OCI-M1 (cell line): ENCODE measurements at places on chromosomes 13 and 19.

GRCh38 chr13:100442095-100442832, 146.3 kb downstream of the GGACT start:
- DNase-seq, result no peak

GRCh38 chr19:38861368-38861767, 11.6 kb upstream of the HNRNPL start:
- no peak for DNase-seq

- peak; percentile 29 for DNase-seq
Measured at GRCh38 chr13:109694972-109695371, 91.4 kb downstream of the IRS2 start.

- no peak for DNase-seq
Measured at GRCh38 chr19:30307191-30307974, 64.8 kb upstream of the ZNF536 start.

DNA sequence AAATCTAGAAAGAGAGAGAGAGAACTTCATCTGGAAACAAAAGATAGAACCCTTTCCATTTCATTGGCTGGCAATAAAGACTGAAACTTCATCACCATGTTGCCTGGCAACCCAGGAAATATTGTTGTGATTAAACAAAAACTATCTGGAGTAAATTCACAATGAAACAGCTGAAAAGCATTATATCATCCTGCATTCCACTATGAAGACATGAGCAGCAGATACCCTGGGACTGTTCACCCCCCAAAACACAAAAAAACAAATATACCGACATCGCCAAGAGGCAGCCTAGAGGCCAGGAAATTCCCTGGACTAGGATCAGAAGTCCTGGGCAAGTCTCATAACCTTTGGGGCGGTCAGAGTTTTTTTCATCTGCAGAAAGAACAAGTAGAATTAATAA, 158.3 kb downstream of the FOXO1 start:
- no peak for DNase-seq

- DNase-seq, result peak; percentile 68
Measured at GRCh38 chr19:5578097-5578846, 10.5 kb upstream of the TINCR start.

DNA sequence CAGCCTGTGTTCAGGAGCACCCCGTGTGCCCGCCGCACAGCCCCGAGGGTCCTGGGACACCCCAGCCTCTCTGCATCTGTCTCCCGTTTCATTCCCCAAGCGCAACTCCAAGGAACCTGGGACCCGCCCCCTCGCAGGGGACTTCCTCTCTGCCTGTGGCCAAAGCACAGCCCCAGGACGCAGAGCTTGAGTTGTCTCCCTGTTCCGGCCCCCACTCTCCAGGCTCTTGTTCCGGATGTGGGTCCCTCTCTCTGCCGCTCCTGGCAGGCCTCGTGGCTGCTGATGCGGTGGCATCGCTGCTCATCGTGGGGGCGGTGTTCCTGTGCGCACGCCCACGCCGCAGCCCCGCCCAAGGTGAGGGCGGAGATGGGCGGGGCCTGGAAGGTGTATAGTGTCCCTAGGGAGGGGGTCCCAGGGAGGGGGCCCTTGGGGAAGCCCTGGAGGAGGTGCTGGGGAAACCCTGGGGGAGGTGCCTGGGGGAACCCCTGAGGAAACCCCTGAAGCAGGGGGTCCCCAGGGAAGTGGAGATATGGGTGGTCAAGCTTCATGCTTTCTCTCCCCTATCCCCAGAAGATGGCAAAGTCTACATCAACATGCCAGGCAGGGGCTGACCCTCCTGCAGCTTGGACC, 1.3 kb downstream of the HCST start:
- DNase-seq, result peak; percentile 95

GRCh38 chr13:44259045-44260027, 114.3 kb upstream of the SERP2 start:
- peak; percentile 97 for DNase-seq

GRCh38 chr13:46173656-46174055, 8.3 kb downstream of the LCP1 start:
- DNase-seq, result peak; percentile 16

- no peak for DNase-seq
Measured at GRCh38 chr13:50884265-50884664, 25.3 kb upstream of the RNASEH2B start.

GRCh38 chr13:74730556-74731331, 596.5 kb upstream of the KLF12 start:
- no peak for DNase-seq

GRCh38 chr19:48445606-48446481, at the start of gene GRWD1:
Gene GRWD1, plus strand, starts transcription at chr19:48445983. Its CDS starts 23 bp downstream, at chr19:48446006.
- DNase-seq, result peak; percentile 99

GRCh38 chr19:48918071-48918470, 15.4 kb upstream of the DHDH start:
- no peak for DNase-seq

DNA sequence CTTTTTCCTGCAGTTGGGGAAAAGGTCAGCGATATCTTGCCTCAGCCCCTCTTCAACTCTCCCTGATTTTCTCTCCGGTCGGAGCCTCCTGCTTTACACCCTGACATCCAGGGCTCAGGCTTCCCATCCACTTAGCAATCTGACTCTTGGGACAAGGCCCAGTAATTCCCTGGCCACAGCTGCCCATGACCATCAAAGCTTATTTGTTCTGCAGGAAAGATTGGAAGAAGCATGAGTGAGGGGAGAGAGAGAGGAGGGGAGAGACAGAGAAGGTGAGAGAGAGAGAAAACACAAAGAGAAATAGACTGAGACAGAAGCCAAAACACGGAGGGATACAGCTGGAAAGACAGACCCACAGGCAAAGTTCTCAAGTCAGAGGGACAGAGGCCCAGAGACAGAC, 13.7 kb downstream of the SYT3 start:
- no peak for DNase-seq

DNA sequence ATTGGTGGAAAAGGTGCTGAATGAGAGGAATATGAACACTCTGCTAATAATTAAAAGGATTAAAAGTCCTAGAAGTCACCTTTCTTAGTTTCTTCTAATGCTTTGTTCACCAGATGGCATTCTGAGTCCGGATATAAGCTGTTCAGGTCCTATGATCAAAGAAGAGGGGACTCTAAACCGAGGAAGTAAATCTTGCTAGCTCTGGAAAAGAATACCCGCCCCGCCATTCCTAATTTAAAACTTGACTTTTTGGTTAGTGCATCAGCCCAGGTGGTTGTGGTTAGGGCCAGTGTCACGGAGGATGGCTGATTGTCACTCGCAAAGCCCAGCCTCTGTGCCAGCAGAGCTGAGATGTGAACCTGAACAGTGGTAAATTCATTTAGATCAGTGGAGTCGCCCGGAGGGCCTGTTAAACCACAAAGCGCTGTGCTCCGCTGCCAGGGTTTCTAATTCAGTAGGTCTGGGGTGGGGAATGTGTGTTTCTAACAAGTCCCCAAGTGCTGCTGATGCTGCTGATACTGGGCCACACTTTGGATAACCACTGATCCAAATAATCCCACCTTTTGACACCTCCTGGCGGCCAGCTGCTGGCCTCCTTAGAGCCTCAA, 425.4 kb downstream of the DCT start:
- no peak for DNase-seq

GRCh38 chr13:98487522-98487921, 89.4 kb downstream of the STK24 start:
- peak; percentile 18 for DNase-seq

GRCh38 chr13:77429320-77430142, 102.6 kb upstream of the MYCBP2 start:
- no peak for DNase-seq

GRCh38 chr13:109897988-109898624, 111.7 kb upstream of the IRS2 start:
- no peak for DNase-seq

- DNase-seq, result peak; percentile 2
Measured at GRCh38 chr13:69769608-69770007, 338.0 kb upstream of the ATXN8OS start.
